Activated naive CD4-positive, alpha-beta T cell treated with anti-CD3 and anti-CD28 coated beads for 36 hours (primary cell): ENCODE measurements at places on chromosomes 2 and 18. TPM values are rescaled to one million over a fixed set of nuclear protein-coding genes. Genes with fewer than 3 reads are reported as not detected.

- H3K36me3 ChIP-seq: peaks cover 28% of the 10 kb centered on the region
- no peaks in the 10 kb centered on the region for H3K4me1 ChIP-seq
- no peaks in the 10 kb centered on the region for H3K27me3 ChIP-seq
- H3K4me3 ChIP-seq: no peak overlapping the region
Measured at GRCh38 chr2:172624996-172625395, 69.1 kb downstream of the PDK1 start.

DNA sequence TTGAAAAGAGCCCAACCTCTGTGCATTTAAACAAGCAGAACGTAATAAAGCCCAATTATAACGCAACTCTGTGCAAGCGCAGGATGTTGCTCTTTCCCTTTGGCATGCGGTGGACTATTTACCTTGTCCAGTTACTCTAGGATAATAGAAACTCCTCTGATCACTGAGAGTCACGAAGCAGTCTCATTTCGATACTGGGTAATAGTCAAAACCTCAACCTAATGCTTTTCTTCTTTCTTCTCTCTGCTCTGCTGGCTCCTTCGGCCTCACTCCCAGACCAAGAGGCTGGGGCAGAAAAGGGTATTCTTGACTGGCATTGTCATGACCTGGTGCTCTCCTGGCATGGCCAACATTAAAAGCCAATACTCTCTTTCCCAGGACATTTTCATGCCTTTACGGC lies 89.7 kb upstream of the GCFC2 start:
- no peak for DNase-seq
- H3K4me3 ChIP-seq: no peak overlapping the region
- H3K36me3 ChIP-seq: no peaks in the 10 kb centered on the region
- peaks cover 2% of the 10 kb centered on the region for H3K27me3 ChIP-seq

GRCh38 chr2:160415991-160416390 lies 77.6 kb downstream of the RBMS1 start:
- H3K4me1 ChIP-seq: peaks cover 69% of the 10 kb centered on the region
- no peak for DNase-seq
- H3K27me3 ChIP-seq: no peaks in the 10 kb centered on the region
- no peaks in the 10 kb centered on the region for H3K36me3 ChIP-seq
- H3K4me3 ChIP-seq: no peak overlapping the region

Gene CMPK2
- 7.2 TPM for total RNA-seq

DNA sequence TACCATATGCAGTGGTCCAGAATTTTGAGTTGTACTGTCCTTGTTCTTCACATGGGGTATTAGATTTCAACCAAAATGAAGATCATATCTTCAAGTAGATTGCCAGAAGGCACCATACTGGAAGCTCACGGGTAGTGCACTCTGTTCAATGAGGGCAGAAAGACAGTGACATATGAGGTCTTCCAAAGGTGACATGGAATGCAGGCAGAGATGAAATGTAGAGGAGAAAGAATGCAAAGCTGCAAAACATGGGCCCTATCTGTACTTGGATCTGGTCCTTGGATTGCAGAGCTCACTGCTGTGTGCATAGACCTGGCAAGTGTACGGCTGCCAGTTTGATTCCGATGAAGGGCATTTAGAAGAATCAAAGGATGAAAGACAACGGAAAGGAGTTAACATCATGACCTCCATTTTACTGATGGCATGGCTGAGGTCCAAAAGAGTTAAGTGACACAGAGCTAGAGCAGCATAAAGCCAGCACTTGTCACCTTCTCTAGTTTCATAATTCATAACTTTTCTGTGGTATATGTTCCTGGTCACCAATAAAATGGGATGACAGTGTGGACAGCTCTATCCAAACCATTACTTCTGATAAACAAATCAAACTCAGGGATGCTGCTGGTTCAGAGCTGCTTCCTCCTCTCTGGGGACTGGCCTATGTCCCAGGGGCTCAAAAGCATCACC lies 64.7 kb downstream of the BCL2 start:
- peaks cover 52% of the 10 kb centered on the region for H3K36me3 ChIP-seq
- peak overlapping the region; percentile 39 for H3K27ac ChIP-seq
- peaks cover 74% of the 10 kb centered on the region for H3K4me1 ChIP-seq
- H3K4me3 ChIP-seq: no peak overlapping the region

DNA sequence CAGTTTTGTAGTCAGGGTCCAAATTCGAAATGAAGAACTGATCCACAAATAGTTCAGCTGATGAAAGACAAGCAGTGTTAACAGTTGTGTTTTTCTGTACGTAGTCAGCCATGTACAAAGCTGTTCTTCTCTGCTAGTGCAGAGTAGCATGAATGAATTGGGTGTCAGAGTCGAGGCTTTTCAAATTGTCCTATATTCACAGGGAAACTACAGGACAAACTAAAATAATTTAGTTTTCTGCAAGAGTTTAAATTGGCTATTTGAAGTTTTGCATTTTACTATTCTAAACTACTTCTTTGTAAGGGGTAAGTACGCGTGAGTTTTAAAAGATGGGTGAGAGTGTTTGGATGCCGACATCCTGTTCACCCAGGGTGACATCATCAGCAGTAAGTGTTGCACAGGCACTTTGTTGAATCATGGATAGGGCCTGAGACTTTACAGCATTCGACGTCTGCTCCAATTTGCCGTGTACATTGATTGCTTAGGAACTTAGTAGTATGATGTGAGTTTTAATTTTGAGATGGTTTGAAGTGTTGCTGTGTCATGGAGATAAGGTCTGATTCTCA lies 147.2 kb upstream of the NFATC1 start:
- H3K4me3 ChIP-seq: no peak overlapping the region
- H3K27me3 ChIP-seq: no peaks in the 10 kb centered on the region
- DNase-seq: no peak
- H3K27ac ChIP-seq: no peak overlapping the region

DNA sequence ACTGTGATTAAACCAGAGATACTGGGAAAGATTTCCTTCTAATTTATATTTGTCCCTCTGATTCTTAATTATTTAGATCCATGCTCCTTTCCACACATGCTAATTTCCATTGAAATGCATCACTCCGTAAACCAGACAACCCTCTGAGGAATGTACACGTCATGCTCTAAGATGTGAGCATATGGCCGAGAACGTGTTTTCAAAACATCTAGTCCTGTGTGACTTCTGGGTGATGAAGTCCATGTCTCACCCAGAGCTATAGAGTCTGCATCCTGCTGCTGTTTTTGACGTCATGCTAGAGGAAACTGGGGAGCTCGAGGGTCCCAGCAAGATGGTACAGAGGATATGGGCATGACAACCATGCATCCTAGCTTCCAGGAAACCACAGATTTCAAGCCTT lies 53.6 kb downstream of the CAPN13 start:
- H3K27ac ChIP-seq: no peak overlapping the region
- peaks cover 13% of the 10 kb centered on the region for H3K27me3 ChIP-seq
- no peak overlapping the region for H3K4me3 ChIP-seq
- no peak for DNase-seq
- H3K4me1 ChIP-seq: no peaks in the 10 kb centered on the region
- H3K36me3 ChIP-seq: no peaks in the 10 kb centered on the region
